Adrenal gland (tissue), 19 donors: ENCODE measurements at places on chromosomes 3 and 15.
A peak's percentile ranks its signal among the peaks of the same experiment; 100 is the strongest.

DNA sequence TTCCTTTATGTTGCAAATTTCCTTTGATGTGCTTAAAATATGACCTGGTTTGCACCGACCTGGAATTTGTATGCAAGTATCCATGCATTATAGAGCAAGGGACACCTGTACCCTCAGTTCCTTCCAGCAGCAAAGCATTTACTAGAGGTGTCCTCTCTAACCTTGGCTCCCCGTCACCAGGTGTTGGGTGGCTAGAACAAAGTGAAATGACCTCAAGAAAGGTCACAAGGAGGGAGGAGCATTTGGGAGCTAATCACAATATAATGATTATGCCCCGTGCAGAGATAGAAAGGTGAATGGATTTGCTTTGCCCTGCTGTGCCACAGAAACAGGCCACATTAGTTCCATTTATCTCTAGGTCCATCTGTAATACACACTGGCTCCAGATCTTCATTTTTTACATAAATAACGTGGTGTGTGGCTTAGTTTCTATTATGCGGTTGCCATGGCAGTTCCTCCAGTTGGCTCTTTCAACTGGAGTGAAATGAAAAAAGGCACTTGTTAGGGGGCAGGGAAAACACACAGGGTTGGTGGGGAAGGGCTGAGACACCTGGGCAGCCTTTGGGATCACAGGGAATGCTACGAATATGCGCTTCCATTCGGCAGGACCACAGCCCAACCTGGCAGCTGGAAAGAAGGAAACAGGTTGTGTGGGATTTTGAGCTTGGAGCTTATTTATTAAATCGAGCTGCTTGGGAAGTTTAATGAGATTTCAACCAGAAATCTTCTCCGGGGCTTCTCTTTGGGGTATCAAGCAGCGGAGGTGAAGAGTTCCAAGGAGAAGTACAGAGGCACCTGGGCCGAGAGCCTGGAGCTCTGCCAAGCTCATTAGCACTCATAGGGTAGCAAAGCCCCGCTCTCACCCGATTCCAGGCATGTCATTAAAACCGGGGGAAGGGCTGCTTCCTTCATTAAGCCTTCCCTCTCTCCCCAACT is 233.5 kb upstream of the ST8SIA2 start:
- no peak overlapping the region for H3K27ac ChIP-seq
- H3K27me3 ChIP-seq, result no peaks in the 10 kb centered on the region
- no peak for DNase-seq
- H3K36me3 ChIP-seq, result no peaks in the 10 kb centered on the region
- H3K4me3 ChIP-seq, result no peak overlapping the region

GRCh38 chr3:10758304-10759037 is 57.6 kb upstream of the SLC6A11 start:
- no peak overlapping the region for H3K4me3 ChIP-seq
- DNase-seq, result peak; percentile 76
- peaks cover 5% of the 10 kb centered on the region for H3K27me3 ChIP-seq
- H3K36me3 ChIP-seq, result no peaks in the 10 kb centered on the region
- no peak overlapping the region for H3K27ac ChIP-seq

DNA sequence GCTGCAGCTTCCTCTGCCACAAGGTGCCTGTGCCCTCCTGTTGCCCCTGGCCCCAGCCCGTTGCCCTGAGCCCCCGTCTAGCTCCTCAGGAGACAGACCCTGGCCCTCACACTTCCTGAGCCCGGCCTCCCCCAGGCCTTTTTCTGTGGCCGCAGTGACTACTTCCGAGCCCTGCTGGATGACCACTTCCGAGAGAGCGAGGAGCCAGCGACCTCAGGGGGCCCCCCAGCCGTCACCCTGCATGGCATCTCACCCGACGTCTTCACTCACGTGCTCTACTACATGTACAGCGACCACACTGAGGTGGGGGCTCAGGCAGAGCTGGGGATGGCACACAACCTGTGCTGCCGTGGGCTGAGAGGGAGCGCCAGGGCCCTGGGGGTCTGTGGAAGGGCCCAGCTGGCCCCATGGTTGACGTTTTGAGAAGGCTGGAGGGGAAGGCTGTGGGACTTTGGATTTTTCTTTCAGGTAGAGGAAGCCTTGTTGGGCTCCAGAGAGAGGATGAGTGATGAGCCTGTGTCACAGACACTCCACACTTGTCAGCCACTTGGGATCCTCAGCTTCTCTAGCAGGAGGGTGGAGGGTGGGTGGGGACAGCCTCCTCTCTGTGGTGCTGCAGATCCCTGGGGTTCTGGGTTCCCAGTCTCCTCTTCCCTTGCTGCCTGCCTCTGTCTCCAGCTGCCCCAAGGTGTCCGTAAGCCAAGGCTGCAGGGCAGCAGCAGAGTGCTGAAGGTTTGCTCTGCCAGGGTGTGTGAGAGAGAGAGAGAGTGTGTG is 5.0 kb downstream of the ABTB1 start:
- no peak for DNase-seq
- H3K4me3 ChIP-seq, result no peak overlapping the region
- peaks cover 12% of the 10 kb centered on the region for H3K4me1 ChIP-seq
- no peaks in the 10 kb centered on the region for H3K36me3 ChIP-seq

DNA sequence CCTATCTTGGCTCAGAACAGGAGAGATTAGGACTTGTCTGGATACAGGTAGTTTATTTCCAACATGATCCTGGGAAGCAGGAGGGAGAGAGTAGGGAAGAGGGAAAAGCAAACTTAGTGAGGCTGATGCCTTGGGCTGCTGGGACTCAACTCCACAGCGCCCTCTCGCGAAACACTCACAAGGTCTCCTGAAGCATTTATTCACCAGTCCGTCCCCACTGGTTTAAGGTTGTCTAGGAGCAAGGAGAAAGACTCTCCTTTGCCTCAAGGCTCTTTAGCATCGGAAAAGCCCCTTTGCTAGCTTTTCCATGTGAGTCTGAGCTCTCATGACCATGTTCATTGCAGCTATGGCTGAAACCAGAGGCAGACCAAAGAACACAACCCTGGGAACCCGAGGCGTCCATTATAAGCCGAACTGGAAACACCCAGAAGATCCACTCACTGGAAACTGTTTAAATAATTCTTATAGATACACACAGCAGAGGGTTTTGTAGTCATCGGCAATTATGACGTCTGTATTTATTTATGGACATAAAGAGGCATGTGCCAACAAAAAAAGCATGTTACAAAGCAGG is 244.5 kb downstream of the CD47 start:
- H3K4me1 ChIP-seq, result peaks cover 5% of the 10 kb centered on the region
- H3K36me3 ChIP-seq, result no peaks in the 10 kb centered on the region
- DNase-seq, result peak; percentile 84
- H3K4me3 ChIP-seq, result no peak overlapping the region
- no peak overlapping the region for H3K27ac ChIP-seq
- no peaks in the 10 kb centered on the region for H3K27me3 ChIP-seq

DNA sequence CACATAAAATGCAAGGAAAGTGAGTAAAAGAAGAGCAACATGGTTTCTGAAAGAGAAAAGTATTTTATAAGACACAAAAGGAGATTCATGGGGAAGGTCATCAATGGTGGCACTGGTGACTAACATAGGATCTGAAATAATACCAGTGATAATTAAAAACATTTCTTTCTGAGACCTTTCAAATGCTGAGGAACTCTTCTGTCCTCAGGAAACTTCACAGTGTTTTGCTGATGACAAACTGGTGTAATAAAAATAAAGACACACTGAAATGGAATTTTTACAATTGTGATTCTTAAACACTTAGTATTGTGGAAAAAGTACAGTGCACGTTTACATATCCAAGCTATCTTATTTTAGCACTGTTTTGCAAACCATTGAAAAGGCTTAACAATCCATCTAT is 80.4 kb upstream of the ZBTB20 start:
- no peak overlapping the region for H3K27ac ChIP-seq
- H3K27me3 ChIP-seq, result no peaks in the 10 kb centered on the region
- H3K36me3 ChIP-seq, result no peaks in the 10 kb centered on the region
- no peaks in the 10 kb centered on the region for H3K4me1 ChIP-seq
- no peak for DNase-seq
